A172 (cell line): ENCODE measurements at places on chromosomes 4 and X.

GRCh38 chr4:137510557-137511265 lies 21.6 kb downstream of the PCDH18 start:
- peak; percentile 80 for DNase-seq

DNA sequence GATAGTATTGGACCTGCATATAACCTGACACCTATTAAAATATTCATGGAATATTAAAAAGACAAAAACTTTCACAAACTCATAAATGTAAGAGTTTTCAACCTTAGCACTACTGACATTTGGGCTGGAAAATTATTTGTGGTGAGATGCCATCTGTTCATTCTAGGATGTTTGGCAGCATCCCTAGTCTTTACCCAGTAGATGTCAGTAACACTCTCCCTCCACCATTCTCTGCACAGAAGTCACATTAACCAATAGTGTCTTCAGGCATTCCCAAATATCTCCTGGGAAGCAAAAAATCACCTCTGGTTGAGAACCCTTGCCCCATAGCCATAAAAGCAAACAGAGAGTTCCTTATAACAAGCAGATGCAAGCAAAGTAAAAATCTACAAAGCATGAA lies 41.4 kb upstream of the NDST4 start:
- DNase-seq, result no peak

- peak; percentile 56 for DNase-seq
These were observed 153.0 kb upstream of the SCML1 start for GRCh38 chrX:17584248-17584681.

GRCh38 chr4:25608644-25609043 lies 47.0 kb upstream of the SLC34A2 start:
- DNase-seq, result no peak

DNA sequence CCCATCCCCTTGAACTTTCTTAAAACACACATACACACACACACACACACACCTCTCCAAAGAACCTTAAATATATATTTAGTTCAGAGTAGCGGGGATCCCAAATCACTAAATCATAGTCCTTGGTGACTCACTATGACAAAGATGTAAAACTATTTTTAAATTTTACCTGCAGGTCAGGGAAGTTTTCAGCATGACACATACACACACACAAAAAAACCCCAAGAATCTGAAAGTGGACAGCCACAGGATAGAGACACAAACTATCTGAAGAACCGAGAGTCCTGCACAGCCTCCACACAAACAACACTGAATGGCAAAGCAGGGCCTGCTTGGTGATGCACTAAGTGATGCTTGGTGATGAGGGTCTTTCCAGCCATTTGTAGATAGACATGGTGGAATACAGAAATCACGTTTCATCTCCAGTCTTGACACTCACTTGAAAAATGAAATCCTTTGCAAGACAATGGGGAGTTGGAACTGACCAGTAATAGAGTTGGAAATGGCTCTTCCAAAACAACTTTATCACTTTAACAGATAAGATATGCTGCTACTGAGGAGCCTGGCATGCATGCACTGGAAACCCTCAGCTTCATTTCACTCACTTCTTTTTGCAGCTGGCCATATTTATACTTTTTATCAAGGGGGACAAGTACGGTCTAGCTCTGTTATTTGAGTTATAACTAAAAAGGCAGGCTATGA lies 307.3 kb downstream of the RAPGEF2 start:
- peak; percentile 77 for DNase-seq

DNA sequence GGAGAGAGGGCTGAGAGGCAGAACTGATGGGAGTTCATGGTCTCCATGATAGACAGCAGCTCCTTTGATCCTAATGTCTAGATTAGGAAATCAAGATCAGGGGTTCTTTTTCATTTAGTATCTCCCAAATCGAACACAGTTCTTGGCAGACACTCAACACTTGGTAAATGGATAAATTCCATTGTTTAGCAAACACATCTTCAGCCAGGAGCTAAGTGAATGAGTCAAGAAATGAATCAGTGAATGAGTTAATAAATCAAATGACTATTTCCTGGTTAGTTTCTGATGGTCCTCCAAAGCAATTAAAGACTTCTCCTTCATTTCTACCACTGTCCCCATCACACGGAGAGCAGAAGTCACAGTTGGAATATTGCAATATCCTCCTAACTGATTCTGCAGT lies 120.0 kb upstream of the SHISA3 start:
- no peak for DNase-seq
